ENCODE measurements at places on chromosomes 4 and X.

DNA sequence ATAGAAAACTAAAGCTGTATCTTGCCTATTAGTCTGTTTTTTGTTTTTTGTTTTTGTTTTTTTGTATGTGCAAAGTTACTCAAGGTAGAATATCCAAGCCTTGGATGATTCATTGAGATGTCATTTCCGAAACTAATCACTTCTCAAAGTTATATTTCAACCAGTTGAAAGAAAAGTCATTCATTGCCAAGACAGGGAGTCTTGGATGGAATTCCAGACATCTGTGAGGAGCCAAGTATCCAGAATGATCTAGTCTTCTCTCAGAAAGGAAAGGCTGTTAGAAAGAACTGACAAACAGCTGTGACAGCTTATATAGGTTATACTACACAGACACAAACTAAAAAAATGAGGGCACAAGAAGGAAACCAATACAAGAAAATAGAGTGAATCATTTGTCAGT is 141.1 kb upstream of the NDST3 start:
- no peak for DNase-seq

- no peak for DNase-seq
Observed at GRCh38 chr4:154292589-154292988, 199.0 kb downstream of the DCHS2 start.

GRCh38 chr4:114085611-114086345 is 106.3 kb upstream of the ARSJ start:
- no peak for DNase-seq

DNA sequence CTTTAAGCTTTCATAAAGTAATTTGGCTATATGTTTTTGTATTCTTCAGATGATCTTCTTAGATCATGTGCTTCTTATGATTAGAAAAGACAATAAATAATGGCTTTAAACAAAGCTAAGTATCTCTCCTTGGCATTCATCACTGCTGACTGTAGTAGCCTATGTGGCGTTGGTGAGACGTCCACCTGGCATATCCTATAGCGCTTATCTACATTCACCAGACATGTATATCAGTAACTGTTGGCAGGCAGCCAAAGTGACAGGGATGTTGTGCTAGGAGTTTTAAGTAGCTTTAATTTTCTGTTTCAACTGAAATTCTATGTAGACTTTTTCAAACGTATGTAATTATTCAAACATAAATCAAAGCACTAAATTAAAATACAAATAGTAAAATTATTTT is 276.4 kb downstream of the IL15 start:
- DNase-seq: no peak

DNA sequence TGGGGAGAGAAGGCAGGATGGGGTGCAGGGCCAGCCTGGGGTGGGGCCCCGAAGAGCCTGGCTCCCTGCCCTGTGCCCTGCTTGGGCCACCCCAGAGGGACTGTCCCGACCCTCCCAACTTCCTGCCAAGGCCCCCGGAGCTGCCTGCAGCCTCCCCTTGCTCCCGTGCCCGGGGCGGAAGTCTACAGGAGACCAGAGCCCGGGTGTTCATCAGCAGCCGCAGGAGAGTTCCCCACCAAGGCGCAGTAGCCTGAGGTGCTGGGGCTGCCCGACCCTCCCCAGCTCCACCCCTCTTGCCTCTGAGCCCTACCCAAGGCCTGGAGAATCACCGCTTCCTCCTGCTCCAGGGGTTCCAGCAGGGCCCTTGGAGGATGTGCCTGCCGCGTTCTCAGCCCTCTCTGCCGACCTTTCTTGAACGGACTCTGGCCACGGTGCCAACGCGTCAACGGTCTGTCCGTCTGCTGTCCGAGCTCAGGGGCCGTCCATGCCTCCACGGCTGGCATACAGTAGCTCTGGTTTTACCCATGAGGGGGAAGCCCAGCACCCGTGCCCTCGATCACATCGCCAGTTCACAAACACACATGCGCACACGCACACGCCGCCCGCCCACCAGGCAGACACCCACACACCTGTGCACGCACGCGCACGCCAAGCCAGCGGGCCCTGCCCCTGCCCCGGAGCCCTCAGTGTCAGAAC is 36.0 kb upstream of the SPON2 start:
- DNase-seq: no peak

Data from esophagus squamous epithelium (tissue), 5 donors.